ENCODE measurements at places on chromosomes 1 and 21. TPM values are rescaled to one million over a fixed set of nuclear protein-coding genes. Genes with fewer than 3 reads are reported as not detected.
A peak's percentile ranks its signal among the peaks of the same experiment; 100 is the strongest.

GRCh38 chr21:29293495-29293894, 5.2 kb upstream of the BACH1 start:
- H3K27ac ChIP-seq = no peak overlapping the region
- H3K4me1 ChIP-seq = peaks cover 44% of the 10 kb centered on the region
- H3K4me3 ChIP-seq = no peak overlapping the region
- H3K36me3 ChIP-seq = peaks cover 3% of the 10 kb centered on the region
- DNase-seq = no peak
- H3K27me3 ChIP-seq = peaks cover 17% of the 10 kb centered on the region

GRCh38 chr1:91806181-91806768, 79.7 kb downstream of the TGFBR3 start:
- DNase-seq = no peak

DNA sequence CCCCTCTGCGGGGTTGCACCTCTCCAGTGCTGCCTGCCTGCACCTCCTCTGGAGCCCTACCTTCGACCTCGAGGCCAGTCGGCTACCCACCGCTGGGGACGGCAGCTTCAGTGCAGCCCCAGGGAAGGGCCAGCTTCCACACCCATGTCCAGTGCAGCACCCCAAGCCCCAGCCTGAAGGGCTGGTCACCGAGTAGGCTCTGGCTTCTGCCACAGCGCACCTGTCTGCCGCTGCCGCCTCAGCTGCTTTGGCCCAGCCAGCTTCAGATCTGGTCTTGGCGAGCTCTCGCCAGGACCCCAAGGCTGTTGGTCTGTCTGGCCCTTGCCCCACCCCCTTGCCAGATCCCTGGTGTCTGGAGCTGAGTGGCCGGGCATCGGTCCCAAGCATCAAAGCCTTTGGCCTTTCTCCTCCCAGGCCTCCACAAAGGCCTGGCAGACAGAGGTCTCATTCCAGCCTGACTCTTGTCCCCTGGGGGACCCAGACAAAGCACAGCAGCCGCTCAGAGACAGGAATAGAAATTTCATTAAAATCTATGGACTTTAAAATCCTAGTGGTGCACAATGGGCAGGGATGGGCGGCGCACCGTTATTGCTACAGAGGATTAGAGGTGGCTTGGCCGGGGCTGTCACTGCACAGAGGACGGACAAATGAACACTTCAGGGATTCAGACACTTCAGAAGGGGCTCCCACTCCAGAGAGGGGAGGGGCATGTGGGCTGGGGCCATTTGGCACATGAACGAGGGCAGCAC, 4.8 kb downstream of the CCDC24 start:
- H3K4me3 ChIP-seq = no peak overlapping the region
- no peak for DNase-seq
- H3K27ac ChIP-seq = no peak overlapping the region
- no peaks in the 10 kb centered on the region for H3K27me3 ChIP-seq

DNA sequence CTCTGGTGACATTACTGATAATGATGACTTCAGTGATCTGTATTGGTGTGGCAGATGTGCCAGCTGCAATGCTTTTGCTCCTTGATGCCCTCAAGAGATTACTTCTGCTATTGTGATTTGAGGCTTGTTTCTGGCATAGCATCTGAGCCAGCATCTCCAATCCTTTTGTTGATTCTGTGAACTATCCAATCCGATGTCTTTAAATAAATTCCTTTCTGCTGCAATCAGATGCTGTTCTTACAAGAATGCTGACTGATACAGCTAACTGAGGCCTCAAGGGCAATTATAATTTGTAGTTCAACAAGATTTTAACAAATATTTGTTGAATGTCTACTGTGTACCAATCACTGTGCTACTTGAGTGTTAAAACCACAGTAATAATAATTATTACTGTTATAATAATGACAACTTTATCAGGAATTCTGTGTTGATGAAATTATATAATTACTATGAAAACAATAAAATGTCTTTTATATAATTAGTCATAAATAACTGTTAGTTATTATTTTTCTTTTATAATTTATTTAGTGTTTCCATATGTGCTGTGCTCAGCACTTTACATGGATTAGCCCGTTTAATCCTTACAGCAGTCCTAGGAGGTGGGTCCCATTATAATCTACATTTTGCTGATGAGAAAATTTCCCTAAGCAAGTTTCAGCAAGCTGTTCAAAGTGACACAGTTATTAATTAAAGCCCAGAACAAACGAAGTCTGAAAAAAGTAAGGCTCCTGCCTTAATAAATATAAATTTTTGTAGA, 308.2 kb downstream of the BRINP3 start:
- no peaks in the 10 kb centered on the region for H3K36me3 ChIP-seq
- no peaks in the 10 kb centered on the region for H3K4me1 ChIP-seq
- H3K27ac ChIP-seq = no peak overlapping the region
- no peak for DNase-seq
- no peak overlapping the region for H3K4me3 ChIP-seq

- H3K4me1 ChIP-seq = no peaks in the 10 kb centered on the region
- H3K4me3 ChIP-seq = no peak overlapping the region
- no peaks in the 10 kb centered on the region for H3K36me3 ChIP-seq
- no peak for DNase-seq
- H3K27me3 ChIP-seq = no peaks in the 10 kb centered on the region
- no peak overlapping the region for H3K27ac ChIP-seq
These were observed 94.2 kb downstream of the DISC1 start for GRCh38 chr1:231720652-231721325.

- H3K27me3 ChIP-seq = no peaks in the 10 kb centered on the region
- no peaks in the 10 kb centered on the region for H3K4me1 ChIP-seq
- no peak overlapping the region for H3K4me3 ChIP-seq
- DNase-seq = no peak
- H3K27ac ChIP-seq = no peak overlapping the region
- no peaks in the 10 kb centered on the region for H3K36me3 ChIP-seq
These were observed 642.0 kb upstream of the PTBP2 start for GRCh38 chr1:96079581-96079980.

DNA sequence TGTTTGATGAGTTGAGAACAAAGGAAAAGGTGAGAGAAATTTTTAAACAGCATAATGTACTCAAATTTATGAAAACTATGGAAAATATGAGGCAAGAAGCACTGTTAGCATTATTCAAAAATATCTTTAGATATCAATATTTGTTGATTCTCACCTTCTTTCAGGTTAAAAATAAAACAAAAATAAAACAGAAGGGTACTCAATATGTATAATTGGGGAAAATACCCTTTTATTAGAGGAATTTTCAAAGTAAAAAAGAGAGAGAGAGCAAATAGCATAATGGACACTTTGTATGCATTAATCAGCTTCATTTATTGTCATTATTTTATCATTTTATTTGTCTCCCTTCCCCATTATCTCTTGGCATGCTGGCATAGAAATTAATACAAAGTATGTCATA, 27.5 kb downstream of the MAP3K21 start:
- no peak overlapping the region for H3K4me3 ChIP-seq
- DNase-seq = no peak
- no peaks in the 10 kb centered on the region for H3K27me3 ChIP-seq
- H3K4me1 ChIP-seq = peaks cover 4% of the 10 kb centered on the region
- H3K36me3 ChIP-seq = no peaks in the 10 kb centered on the region

- no peak for DNase-seq
- no peak overlapping the region for H3K27ac ChIP-seq
- no peak overlapping the region for H3K4me3 ChIP-seq
- peaks cover 8% of the 10 kb centered on the region for H3K27me3 ChIP-seq
These were observed 14.4 kb upstream of the EPS8L3 start for GRCh38 chr1:109777980-109778625.

GRCh38 chr1:153488731-153489130, 28.3 kb upstream of the S100A7 start:
- DNase-seq = no peak
- H3K4me3 ChIP-seq = no peak overlapping the region
- peaks cover 12% of the 10 kb centered on the region for H3K4me1 ChIP-seq
- H3K27ac ChIP-seq = no peak overlapping the region
- peaks cover 29% of the 10 kb centered on the region for H3K27me3 ChIP-seq
- H3K36me3 ChIP-seq = no peaks in the 10 kb centered on the region

- no peak overlapping the region for H3K27ac ChIP-seq
- no peaks in the 10 kb centered on the region for H3K4me1 ChIP-seq
- H3K4me3 ChIP-seq = no peak overlapping the region
- DNase-seq = no peak
- no peaks in the 10 kb centered on the region for H3K27me3 ChIP-seq
These were observed 15.4 kb downstream of the ZP4 start for GRCh38 chr1:237875291-237875690.

- peaks cover 13% of the 10 kb centered on the region for H3K27me3 ChIP-seq
- H3K4me1 ChIP-seq = peaks cover 15% of the 10 kb centered on the region
- DNase-seq = no peak
- peak overlapping the region; percentile 47 for H3K4me3 ChIP-seq
These were observed 975 bp upstream of the MNDA start for GRCh38 chr1:158830074-158830677.

GRCh38 chr1:225933072-225933471, 7.9 kb downstream of the LEFTY2 start:
- no peaks in the 10 kb centered on the region for H3K27me3 ChIP-seq
- H3K4me1 ChIP-seq = peaks cover 16% of the 10 kb centered on the region
- no peak overlapping the region for H3K4me3 ChIP-seq
- DNase-seq = no peak
- H3K27ac ChIP-seq = no peak overlapping the region

GRCh38 chr21:36047139-36047538, 13.2 kb downstream of the SETD4 start:
- H3K4me1 ChIP-seq = peaks cover 5% of the 10 kb centered on the region
- peaks cover 12% of the 10 kb centered on the region for H3K36me3 ChIP-seq

DNA sequence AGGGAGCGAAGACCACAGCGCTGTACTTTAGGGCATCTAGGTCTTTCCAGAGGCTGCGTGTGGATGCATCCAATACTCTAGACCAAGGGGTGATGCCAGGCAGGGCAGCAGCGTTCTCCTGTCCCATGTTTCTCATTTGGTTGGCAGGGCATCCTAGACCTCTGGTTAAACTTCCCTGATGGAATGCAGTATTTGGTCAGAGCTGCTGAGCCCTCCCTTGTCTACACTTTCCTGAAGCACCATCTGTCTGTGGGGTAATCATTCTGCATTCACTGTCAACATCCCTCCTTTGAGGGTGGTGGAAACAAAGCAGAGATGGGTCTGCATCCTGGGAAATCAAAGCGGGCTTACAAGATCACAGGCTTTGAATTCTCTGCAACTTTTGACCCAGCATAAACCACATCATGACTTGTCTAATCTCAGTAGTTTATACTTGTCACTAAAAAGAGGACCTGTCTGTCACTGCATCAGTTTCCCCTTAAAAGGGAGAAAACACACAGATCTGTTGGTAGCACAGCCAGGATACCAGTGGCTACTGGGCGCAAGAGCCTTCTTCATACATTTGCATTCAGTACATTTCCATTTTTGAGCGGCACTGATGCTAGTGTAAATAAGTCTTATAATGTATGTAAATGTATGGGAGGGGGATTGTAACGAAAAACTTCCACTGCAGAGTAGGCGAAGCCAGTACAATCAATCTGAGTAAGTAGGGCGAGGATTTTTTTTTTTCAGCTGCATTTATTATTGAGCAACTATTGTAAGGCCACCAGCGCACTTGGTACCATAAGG, 106.3 kb downstream of the GALNT2 start:
- no peak for DNase-seq
- no peak overlapping the region for H3K4me3 ChIP-seq
- no peaks in the 10 kb centered on the region for H3K27me3 ChIP-seq
- H3K27ac ChIP-seq = peak overlapping the region; percentile 65
- peaks cover 6% of the 10 kb centered on the region for H3K36me3 ChIP-seq

DNA sequence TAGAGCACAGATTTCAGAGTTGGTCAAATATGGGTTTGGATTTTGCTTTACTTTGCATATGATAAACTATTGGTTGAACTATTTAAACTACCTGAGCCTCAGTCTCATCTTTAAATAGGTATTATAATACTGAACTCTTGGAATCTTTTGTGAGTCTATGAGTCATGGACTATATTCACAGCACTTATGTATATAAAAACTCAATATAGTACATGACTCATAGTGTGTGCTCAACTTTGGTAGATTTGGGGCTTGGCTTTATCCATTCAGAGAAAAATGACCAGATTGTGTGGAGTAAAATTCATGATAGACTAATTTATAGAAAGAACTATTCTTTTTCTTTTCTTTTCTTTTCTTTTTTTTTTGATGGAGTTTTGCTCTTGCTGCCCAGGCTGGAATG, 28.7 kb downstream of the FCRL3 start:
- H3K27me3 ChIP-seq = no peaks in the 10 kb centered on the region
- H3K36me3 ChIP-seq = peaks cover 9% of the 10 kb centered on the region

DNA sequence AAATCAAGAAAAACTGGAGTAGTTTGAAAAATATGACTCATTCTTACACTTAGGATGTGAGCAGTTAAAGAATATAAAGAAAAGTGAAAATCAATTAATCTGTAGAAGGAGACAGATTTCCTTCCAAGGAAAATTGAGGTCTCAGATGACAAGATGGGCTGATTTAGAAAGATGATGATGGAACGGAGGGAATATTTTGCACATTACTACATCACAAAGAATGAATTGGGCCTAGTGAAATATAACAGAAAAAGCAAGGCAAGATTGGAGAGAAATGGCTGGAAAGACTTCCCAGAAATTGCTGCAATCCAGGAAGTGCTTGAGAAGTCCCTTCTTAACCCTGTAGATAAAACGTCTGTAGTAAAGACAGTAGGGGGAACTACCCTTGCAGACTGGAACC, 169.1 kb upstream of the SYT6 start:
- no peak overlapping the region for H3K4me3 ChIP-seq
- no peaks in the 10 kb centered on the region for H3K36me3 ChIP-seq
- peaks cover 9% of the 10 kb centered on the region for H3K4me1 ChIP-seq
- DNase-seq = no peak

DNA sequence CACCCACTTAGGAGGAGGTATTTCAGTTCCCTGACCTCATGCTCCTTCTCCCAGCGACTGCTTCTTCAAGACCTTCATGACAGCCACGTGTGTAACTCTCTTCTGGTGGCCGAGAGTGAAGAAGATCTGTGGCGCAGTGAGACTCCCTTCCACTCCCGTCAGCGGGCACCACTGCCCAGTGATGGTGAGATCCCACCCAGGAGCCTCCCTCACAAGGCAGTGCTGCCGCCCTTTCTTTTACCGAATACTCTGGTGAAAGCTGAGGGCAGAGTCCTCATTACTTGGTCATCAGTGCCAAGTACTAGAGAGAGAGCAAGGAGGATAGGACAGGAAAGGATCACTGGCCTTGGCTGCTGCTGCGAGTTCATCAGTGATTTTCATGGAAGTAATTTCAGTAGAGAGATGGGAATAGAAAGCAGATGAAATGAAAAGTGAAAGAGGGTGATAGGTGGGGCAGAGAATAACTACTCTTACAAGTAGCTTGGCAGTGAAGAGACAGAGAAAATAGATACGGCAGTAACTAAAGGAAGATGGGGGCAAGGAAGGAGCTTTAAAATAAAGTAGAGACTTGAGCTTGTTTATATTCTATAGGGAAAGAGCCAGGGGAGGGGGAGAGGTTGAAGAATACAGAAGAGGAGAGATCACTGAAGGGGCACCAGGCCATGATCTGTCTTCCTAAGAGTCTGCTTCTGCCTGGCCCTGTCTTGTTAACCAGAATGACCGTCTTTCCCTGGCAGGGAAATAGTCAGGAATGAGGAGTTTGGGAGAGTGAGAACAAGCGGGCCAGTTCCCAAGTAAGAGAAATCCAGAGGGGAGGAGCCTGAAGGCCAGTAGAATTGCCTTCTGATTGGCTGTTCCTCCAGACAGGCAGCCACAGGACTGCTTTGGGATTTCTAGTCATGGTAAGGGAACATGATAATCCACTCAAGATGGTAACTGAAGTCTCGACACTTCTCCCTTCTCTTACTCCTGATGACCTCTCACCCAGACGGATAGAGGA, 18.3 kb downstream of the HYI start:
- no peaks in the 10 kb centered on the region for H3K4me1 ChIP-seq
- H3K4me3 ChIP-seq = no peak overlapping the region
- no peaks in the 10 kb centered on the region for H3K27me3 ChIP-seq
- H3K27ac ChIP-seq = peak overlapping the region; percentile 49

S100A9 gene
- not detected for total RNA-seq

GGPS1 gene
- 60.4 TPM for total RNA-seq

OPRD1 gene
- not detected for total RNA-seq

Measured in activated T-cell treated with anti-CD3 and anti-CD28 coated beads, Interleukin-2, amount 50 U/mL, for 72 hours (primary cell).